T-cell (primary cell): ENCODE measurements at places on chromosomes 4 and X.

DNA sequence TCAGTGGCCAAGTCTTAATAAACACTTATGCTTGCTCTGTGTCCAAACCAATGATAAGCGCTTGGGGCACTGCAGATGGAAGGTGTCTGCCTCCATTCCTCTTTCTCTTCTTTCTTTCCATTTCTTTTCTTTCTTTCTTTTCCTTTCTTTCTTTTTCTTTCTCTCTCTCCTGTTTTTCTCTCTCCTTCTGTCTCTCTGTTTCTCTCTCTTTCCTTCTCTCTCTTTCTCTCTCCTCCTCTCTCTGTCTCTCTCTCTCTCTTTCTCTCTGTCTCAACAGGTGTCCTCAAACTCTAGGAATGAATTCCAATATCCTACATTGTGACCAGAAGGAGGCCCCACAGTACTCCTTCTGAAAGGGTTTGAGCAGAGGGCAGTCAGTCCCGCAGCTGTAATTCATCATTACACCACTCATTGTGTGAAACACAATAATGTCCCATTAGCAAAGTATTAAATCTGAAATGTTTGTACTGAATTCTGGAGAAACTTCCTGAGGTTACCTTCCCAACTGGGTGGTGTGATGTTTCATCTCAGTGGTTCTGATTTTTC, 66.5 kb upstream of the PAGE1 start:
- no peak for DNase-seq

DNA sequence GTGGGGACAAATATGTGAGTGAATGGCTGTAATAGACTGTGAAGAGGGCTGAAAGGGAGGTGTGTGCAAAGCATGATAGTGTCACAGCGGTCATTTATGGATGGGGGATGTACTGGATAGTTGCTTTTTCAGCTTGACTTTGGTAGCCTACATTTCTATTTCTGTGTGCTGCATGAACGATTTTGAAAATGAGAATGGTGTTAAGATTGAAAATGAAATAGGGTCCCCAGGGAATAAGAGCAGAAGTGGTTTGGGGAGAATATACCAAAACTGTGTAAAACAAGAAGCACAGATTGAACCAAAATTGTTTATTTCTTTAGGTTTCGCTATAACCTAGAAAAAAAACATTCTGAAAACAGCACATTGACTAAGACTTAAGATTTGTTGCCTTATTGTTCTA, 58.8 kb upstream of the CLNK start:
- DNase-seq = no peak

DNA sequence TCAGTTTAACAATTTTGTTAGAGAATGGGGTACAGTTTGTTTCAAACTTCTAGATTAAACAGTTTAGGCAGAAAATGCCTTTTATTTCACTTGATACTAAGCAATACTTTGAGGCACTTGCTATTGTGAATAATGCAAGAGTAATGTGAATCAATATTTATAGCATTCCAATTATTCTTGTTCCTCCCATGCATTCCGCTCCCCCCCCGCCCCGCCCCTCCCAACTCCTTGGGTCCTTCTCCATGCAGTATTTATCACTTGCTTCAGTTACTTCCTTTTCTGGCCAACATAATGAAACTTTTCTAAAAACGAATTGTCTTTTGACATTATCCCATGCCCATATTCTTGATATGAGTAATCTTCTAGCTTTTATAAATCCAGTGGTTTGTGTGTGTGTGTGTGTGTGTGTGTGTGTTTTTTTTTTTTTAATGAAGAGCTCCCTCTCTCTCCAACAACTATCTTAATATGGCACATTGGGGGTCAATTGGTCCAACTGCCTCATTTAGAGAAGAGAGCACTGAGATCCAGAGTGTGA, 1.6 kb downstream of the BANK1 start:
- DNase-seq = no peak

- DNase-seq = no peak
These were observed 520.5 kb downstream of the GBA3 start for GRCh38 chr4:23213198-23213597.

DNA sequence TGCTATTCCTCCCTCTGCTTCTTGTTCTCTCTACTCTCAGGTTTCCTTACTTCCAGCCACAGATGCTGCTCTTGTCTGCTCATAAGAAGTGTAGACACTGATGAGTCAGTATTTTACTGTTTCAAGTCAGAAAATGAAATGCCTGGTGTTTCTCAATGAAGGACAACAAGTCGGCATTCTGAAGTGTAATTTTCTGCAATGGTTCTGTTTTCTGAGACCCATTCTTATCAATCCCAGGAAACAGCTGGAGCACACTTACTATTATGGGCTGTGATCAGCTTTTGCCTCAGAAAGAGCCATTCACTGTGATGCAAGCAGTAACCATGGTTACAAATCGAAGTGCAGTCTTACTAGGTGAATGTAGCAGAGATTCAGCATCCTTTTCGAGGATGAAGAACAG, 42.0 kb downstream of the SLC4A4 start:
- DNase-seq = no peak

DNA sequence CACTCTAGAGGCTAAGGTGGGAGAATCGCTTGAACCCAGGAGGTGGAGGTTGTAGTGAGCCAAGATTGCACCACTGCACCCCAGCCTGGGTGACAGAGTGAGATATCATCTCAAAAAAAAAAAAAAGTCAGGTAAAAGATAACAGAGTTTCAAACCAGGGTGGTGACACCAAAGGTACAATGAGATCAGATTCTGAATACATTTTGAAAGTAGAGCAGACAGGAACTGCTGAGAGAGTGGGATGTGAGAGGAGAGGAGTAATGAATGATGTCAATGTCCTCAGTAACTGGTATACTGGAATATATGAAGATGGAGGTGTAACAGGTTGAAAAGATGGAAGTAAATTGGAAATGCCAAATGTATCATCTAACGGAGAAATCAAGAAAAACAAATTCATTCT, 135.6 kb downstream of the CAMK2D start:
- no peak for DNase-seq

GRCh38 chr4:39365360-39365759, 802 bp downstream of the RFC1 start:
- DNase-seq = no peak

DNA sequence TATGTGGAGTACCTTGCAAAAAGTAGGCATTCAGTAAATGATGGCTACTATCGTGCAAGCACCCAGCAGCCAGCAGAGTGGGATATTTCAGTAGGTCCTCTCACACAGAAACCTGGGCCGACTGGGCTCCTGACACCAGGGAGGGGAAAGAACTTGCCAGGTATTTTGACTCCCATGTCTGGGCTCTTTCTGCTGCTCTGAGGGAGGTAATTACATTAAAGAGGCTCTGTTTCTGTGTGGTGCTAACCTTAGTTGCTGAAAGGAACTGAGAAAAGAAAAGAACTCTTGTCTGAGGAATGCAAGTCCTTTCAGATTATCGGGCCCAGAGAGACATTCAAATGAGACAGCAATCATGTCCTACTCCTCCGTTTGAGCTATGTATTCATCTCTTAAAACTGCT, 175.8 kb upstream of the MTMR8 start:
- no peak for DNase-seq

GRCh38 chrX:45775468-45775867, 574.8 kb upstream of the DIPK2B start:
- DNase-seq = no peak

DNA sequence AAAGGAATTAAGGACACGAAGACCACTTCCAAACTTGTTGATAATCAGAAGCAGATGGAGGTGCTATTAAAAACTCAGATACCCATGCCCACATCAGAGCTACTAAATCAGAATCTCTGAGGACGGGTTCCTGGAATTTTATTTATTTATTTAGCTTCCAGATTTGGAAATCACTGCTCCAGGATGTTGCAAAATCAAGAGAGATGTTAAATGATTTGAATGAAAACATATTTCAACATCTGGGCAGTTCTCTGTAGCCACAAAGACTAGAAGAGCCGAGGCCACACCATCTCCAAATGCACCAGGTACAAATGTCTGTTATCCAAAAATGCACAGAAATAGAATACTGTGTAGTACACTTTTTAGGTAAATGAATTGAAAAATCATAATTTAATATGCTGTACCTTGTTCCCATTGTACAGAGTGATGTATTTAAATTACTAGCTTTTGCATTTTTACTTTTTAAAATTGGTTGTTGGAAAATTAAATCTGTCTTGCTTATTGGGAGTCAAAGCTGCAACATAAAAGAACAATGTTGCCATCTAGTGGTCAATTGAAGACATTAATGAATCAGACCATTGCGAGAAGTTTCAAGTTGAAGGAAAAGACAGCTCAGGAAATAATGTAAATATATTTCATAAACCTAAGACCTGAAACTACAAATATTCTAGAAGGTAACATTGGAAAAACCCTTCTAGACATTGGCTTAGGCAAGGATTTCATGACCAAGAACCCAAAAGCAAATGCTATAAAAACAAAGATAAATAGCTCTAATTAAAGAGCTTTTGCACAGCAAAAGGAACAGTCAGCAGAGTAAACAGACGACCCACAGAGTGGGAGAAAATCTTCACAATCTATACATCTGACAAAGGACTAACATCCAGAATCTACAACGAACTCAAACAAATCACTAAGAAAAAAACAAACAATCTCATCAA, 151.3 kb upstream of the TTC29 start:
- DNase-seq = no peak

DNA sequence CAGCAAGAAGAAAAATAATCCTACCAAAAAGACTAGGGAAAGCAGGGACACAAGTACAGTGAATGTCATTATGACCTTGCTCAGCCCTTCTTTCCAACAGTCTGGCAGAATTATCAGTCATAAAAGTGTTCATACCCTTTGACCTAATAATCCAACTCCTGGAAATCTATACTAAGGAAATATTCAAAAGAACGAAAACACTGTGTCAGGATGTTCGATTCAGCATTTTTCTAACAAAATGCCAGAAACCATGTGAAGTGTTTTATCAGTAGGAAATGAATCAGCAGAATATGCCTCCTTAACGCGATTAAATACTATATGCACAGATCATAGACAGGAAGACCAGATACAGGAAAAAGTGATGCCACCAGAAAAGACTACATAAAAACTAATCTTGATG, 16.2 kb upstream of the S100G start:
- DNase-seq = no peak

- DNase-seq = no peak
These were observed 8.7 kb downstream of the SMIM10 start for GRCh38 chrX:134999469-134999868.

DNA sequence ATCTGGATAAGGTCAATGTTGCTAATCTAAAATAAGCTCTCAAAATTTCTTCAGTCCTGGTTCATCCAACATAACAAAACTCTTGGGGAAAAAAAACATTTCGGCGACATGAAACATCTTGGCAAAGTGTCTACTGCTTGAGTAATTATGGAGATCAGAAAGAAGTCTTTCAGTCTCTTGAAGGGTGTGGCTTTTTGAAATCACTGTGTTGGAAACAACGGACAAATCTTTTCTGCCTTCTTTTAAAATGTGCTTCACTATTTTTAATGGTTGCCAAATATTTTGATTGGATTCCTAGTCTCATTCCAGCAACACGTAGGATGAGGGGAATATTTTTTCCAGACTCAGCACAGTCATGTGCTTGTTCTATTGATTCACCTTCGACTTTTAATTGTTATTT, 138.6 kb downstream of the KLHL8 start:
- DNase-seq = no peak

DNA sequence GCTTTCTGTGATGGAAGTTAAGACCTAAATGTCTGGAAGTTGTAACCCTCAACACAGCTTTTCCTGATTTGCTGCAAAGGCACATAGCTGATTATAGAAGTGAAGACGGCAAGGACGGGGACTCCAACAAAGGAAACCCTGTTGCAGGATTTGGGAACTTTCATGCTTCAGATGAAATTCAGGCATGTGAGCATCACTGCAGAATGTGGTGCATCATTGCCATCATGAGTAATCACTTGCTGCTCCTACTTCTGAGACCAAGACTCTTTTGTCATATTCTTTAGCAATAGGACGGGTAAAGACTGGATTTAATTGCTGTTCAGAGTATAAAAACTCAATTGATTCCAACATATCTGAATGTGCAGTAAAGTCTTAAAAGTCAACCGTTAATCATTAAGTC, 35.8 kb downstream of the YIPF6 start:
- no peak for DNase-seq

DNA sequence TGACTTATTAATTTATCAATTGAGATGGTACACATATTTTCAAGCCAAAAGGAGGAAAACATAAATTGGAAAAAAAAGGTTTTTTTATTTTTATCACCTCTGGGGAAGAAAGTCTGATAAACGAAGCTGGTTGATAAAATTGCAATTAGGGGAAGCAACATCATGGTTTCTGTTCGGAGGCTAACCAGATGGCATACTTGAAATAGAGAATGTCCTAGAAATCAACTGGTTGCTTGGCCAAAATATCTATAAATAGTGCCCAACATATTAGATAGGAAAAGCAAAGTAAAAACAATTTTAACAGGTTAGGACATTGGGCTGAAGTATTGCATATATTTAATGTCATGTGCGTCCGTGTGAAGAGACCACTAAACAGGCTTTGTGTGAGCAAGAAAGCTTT, 14.3 kb downstream of the KLKB1 start:
- DNase-seq = no peak

GRCh38 chrX:81874807-81875206, 672.9 kb downstream of the SH3BGRL start:
- DNase-seq = no peak

DNA sequence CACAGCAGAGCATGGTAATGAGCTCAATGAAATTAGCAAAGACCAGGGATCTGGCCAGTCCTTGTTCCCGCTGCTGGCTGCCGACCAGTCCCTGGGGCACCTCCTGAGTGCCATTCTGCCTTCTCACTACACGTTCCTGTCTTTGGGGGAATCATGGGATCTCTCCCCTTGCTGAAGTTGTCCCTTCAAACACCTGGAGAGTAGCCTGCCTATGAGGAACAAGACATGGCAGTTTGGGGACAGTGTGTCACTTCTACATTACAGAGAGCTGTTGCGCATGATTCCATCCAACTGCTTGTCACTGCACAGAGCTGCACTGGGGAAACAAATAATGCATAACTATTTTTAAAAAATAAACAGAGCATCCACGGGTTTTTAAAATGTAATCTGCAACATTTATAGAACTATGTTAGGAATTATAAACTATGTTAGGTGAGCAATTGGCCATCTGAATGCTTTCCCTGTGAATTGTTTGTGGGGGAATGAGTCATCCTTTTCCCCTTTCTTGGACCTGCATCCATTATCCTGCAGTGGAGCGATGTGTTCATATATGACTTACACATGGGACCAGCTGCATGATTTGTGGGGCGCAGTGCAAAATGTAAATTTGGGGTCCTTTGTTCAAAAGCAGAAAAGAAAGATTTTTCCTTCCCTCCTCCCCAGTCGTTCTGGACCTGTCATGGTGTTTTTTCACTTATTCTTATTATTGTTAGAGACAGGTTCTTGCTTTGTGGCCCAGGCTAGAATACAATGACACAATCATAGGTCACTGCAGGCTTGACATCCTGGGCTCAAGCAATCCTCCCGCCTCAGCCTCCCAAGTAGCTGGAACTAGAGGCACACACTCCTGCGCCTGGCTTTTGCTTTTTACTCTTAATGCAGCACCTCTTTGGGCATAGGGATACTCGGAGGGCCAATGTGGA, 115.0 kb upstream of the TBL1X start:
- no peak for DNase-seq

DNA sequence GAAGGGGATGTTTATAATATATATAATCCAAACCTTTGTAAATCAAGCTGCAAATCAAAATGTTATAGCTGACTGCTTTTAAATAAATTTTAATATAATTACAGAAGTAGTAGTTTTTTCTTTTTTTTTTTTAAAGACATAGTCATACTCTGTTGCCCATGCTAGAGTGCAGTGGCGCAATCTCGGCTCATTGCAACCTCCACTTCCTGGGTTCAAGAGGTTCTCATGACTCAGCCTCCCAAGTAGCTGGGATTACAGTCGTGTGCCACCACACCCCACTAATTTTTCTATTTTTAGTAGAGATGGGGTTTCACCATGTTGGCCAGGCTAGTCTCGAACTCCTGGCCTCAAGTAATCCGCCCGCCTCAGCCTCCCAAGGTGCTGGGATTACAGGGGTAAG, 178.7 kb downstream of the FBXW7 start:
- no peak for DNase-seq
